Frontal cortex (tissue), 4 donors: ENCODE measurements at places on chromosomes 7 and 10.

- no peak for DNase-seq
Measured at GRCh38 chr10:112671743-112672142, 224.7 kb downstream of the VTI1A start.

GRCh38 chr10:43253461-43254198, 13.2 kb downstream of the RASGEF1A start:
- DNase-seq, result no peak

GRCh38 chr7:140269004-140269638, 92.3 kb upstream of the KDM7A start:
- DNase-seq, result no peak

GRCh38 chr10:126972635-126973414, 67.6 kb downstream of the DOCK1 start:
- DNase-seq, result no peak

GRCh38 chr10:47176903-47177868, 122.8 kb upstream of the GDF10 start:
- no peak for DNase-seq

GRCh38 chr7:143171697-143172096, 11.5 kb upstream of the TAS2R39 start:
- DNase-seq, result no peak

GRCh38 chr10:38102880-38103279, 8.7 kb downstream of the ZNF37A start:
- DNase-seq, result no peak

DNA sequence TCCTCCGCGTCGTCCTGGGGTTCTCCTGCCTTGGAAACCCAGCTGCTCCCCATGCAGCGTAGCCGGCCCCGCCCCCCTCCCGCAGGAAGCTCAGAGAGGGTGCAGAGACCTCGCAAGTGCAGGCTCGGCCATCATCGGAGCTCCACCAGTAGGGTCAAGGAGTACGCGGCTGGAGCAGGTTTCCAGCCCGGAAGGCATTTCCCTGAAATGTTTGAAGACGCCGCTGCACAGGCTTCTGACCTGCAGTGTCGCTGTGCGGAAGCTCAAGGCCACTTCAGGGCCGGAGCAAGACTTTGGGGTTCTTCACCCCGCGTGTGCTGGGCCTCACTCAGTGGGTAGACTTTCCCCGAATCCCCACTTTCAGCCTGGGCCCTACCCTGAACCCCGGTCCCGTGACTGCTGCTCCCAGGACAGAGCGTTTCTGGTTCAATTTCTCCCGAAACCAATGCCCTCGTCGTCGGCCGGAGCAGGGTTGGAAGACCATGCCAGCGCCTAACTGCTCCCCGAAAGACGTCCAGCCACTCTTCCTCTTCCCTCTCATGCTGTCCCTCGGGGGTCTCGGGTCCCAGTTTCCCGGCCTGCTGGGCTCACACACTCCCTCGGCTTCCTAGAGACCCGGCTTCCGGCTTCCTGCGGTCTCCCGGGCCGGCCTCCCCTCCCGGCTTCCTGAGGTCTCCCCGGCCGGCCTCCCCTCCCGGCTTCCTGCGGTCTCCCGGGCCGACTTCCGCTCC, 52.1 kb downstream of the INSIG1 start:
- DNase-seq, result no peak

DNA sequence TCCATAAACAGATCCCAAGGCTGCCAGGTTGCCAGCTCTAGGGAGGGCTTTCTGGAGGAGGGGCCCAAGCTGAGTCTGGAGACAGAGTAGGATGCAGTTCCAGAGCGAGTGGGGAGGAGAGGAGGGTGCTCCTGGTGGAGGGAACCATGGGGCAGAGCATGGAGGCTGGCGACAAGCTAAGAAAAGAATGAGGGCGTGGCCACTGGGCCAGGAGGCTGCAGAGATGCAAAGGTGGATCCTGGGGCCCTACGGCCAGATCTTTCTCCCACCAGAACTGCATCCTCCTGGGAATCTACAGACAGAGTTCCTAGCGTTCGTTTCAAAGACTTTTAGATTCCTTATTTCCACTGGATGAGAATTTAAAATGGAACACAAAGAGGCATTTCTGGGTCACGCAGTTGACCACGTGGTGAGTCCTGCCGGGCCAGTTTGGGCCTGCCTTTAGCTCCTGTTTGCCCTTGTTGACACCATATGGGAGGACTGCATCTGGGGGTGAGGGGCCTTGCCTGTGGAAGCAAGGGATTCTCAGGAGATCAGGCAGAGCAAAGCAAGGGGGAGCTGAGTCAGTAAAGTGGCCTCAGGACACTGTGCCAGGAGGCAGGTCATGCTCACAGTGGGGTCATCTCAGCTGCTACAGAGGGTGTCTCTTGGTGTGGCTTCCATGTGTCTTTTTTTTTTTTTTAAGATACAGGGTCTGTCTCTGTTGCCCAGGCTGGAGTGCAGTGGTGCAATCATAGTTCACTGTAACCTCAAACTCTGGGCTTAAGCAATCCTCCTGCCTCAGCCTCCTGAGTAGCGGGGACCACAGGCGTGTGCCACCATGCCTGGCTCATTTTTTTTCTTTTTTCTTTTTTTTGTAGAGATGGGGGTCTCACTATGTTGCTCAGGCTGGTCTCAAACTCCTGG, 137.8 kb downstream of the SH3PXD2A start:
- DNase-seq, result no peak

DNA sequence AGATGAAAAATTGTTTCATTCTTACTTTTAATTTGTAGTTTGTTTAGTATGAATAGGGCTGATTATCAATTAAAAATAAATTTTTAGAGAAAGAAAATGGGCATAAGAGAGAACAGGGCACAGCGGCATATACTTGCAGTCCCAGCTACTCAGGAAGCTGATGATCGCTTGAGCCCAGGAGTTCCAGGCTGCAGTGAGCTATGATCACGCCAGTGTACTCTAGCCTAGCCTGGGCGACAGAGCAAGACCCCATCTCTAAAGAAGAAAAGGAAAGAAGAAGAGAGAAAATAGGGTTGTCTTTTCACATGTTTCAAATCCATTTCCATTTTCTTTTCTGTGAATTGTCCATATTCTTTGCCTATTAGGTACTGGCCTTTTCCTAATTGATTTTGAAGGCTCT, 8.0 kb downstream of the SMURF1 start:
- DNase-seq, result no peak

DNA sequence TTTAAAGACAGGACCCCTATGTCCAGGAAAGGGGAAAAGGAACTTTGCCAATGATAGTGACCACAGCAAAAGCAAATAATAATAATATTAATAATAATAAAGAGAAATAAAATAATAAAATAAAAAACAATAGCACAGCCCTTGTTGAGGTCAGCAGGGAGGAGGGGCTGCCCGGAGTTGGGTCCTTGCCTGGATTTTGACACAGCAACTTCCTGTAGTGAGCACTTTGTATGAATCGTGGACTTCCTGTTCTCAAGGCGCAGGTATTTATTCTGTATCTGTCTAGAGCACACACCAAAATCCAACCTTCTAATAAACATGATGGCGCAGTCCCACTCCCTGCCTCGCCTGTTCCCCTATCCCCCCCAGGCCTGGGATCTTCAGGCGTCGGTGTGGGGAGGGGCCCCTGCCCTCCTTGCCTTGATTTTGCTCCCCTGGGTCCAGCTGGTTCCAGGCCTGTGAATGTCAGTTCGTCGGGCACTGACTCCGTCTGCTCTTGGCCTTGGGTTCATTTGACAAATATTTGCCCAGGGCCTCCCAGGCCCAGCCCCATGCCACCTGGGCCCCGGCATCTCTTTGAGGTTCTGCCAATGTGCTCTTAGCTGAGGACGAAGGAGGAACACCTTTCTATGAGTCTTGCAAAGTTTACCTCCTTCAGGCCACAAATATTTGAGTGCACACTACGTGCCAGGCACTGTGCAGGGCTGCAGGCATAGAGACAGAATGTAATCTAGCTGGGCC, 13.9 kb downstream of the TRIM8 start:
- no peak for DNase-seq

DNA sequence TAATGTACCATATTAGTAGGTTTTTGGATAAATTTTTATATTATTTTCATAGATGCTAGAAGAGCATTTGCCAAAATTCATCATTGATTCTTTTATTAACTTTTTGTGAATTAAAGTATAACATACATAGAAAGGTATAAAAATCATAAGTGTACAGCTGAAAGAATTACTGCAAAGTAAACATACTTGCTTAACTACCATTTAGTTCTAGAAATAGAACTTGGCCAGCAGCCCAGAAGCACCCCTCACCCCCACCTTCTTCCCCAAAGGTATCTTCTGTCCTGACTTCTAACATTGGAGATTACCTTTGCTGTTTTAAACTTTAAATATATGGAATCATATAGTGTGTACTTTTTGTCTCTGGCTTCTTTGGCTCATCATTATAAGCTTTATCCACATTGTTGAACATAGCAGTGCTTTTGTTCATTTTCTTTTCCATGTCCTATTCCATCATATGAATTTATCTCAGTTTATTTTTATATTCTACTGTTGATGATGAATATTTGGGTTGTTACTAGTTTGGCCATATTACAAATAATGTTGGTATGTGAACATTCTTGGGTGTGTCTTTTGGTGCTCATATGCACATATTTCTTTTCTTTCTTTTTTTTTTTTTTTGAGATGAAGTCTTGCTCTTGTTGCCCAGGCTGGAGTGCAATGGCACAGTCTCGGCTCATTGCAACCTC, 142.8 kb downstream of the ADK start:
- DNase-seq, result no peak

DNA sequence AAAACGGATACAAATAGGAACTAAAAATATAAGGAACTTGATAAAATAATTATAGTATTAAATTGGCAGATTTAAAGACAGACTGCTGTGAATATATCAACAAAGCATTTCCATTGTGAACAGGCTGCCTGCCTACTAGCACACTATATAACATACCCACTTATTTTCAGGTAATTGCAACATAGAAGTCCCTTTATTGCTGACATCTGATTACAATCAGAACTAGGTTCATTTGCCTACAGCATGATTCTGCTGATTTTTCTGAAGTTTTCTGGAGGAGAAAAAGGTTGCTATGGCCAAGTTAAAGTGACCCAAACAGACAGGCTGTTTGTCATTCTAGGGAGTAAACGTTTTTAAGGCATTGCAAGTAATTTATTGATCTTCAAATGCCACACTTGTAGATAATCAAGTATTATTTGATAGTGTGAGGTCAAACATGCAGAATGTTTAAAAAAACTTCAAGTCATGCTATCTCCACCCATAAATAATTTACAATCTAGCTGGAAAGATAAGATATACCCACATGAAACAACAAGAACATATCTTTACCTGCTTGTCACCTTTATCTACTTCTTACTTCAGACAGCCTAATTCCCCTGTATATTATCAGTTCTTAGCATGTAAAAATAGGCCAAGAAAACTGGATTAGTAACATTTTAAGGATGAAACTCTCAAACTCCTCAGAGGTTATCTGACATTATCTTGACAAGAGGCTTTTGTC, 40.5 kb downstream of the MTPN start:
- DNase-seq, result no peak

- DNase-seq, result no peak
Measured at GRCh38 chr10:10824591-10825148, 193.0 kb upstream of the CELF2 start.

DNA sequence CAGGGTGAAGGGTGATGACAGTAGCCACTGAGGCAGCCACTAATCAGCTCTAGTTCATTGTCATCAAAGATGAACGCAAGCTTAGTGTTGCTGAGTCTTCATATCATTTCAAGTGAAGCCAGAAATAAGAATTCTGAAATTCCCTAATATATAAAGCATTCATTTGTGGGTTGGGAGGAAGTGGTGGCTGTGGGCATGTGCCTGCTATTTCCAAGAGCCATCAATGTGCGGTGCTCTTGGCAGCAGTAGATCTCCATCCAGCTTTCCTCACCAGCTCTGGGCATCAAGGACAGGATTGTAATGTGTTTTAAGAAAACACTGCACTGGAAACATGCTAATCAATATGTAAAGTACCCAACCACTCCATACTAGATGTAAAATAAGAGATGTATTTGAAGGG, 202.5 kb upstream of the AHR start:
- no peak for DNase-seq

DNA sequence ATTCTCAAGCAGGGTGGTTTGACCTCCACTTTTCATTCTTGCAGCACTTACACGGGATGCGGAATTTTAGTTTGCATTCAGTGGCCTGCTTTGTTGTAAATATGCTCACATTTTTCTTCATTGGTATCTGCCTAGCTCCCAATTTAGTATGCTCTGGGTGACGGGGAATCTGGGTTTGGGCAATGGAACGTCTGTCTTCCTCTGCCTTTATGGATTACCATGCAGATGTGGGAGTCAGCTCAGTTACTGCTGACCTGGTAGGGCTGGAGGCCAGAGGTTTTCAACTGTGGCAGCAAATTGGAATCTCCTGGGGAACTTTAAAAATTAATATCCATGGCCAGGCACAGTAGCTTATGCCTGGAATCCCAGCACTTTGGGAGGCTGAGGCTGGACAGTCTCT, 161.6 kb downstream of the CAMK1D start:
- no peak for DNase-seq

- DNase-seq, result no peak
Measured at GRCh38 chr10:104288355-104288754, 19.4 kb downstream of the GSTO2 start.

DNA sequence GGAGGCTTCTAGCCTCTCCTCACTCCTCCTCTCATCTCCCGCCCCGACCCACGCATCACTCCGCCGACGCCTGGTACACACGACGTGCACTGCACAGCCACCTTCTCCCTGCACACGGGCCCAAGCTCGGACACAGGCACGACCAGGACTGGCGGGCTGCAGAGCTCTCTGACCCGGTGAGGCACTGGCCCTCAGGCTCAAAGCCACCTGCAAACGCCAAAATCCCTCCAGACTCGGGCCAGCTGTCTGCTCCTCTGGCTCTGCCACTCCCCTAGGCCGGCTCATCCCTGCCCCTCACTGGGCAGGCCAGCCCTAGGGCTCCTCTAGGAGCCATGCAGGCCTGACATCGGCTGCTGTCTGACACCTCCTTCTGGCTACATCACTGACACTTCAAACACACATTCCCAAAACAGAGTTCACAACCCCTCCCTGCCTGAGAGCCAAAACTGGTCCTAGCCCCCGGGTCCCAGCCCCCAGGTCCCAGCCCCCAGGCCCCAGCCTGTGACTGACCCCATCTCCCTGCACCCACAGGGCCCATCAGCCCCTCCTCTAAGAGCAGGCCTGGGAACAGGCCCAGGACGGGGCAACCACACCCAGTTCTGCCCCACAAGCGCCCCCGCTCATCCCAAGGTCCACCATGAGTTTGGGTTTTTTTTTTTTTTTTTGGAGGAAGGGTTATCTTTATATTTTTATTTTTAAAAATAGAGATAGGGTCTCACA, 35.1 kb downstream of the MAD1L1 start:
- DNase-seq, result no peak

DNA sequence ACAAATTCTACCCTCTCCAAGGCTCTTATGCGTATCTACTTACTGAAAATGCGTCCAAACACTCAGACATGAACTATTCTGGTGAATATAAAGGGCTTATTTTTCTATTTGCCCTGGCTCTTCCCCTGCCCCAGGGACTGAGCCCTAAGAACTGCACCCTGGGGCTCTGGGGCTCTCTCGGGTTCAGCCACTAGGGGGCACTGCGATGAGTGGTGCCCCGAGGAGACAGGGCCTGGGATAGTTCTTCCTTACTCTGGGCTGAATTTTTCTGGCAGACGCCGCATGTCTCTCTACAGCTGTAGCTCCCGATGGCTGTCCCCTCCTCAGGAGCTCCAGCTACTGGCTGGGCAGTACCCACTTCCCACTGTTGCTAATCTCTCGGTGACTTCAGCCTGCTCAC, 30.8 kb upstream of the GSDME start:
- DNase-seq, result no peak

- DNase-seq, result no peak
Measured at GRCh38 chr7:2116448-2116810, 116.3 kb downstream of the MAD1L1 start.

GRCh38 chr7:101701153-101701794, 72.2 kb upstream of the MYL10 start:
- DNase-seq, result no peak
